ENCODE measurements at places on chromosomes 1 and 21.
A peak's percentile ranks its signal among the peaks of the same experiment; 100 is the strongest.

GRCh38 chr1:214066936-214067335, 79.2 kb downstream of the PROX1 start:
- no peak for DNase-seq

- DNase-seq = no peak
Measured at GRCh38 chr1:119364640-119365039, 3.9 kb upstream of the HAO2 start.

DNA sequence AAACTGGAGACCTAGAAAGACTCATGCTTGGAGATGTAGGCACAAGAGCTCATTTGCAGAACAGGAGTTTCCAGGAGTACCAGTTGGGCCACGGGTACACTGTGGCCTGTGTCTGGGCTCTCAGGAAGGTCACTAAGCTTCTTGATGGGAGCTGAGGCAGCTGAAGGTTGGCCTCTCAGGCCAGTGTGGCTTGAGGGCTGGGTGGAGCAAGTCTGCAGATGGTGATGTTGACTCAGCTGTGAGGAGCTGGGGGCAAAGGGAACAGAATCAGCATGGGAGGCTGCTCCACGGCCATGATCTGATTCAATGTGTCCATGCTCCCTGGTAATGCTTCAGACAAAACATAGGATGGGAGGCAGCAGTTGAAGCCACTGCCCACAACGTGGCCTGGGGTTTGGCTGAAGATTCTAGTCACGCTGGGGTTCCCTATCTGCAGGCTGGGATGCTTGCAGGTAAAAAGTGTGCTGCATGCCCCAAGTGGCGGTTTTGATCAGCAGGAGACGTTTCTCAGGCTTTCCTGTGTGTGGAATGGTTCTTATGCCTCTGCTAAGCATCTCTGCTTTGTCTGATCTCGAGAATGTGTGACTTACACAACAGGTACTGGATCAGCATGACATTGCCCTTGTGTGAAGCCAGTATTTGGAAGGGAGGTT, 15.4 kb upstream of the TENT5C start:
- DNase-seq = no peak

DNA sequence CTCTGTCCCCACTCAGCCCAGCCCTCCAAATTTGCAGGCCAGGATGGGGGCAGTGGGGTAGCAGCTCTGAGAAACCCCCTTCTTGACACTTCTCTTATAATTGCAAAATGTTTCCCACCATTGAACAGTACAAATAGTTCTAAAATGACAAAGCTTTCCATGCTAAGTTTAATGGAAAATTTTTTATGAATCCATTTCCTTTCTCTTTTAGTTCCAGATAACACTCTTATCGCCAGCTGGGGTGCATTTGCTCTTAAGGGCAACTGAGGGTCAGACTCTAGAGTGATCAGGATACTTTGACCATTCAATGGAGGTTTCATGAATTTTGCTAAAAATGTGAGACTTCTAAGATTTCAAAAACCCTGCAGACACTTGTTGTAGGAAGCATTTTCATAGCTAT, 29.9 kb downstream of the PIK3C2B start:
- DNase-seq = no peak

- DNase-seq = no peak
Measured at GRCh38 chr1:39272027-39272797, 67.7 kb downstream of the MACF1 start.

GRCh38 chr21:46179708-46180078, 4.6 kb downstream of the SPATC1L start:
- DNase-seq = no peak

- DNase-seq = no peak
Measured at GRCh38 chr1:244414543-244414942, 37.2 kb downstream of the ADSS2 start.

DNA sequence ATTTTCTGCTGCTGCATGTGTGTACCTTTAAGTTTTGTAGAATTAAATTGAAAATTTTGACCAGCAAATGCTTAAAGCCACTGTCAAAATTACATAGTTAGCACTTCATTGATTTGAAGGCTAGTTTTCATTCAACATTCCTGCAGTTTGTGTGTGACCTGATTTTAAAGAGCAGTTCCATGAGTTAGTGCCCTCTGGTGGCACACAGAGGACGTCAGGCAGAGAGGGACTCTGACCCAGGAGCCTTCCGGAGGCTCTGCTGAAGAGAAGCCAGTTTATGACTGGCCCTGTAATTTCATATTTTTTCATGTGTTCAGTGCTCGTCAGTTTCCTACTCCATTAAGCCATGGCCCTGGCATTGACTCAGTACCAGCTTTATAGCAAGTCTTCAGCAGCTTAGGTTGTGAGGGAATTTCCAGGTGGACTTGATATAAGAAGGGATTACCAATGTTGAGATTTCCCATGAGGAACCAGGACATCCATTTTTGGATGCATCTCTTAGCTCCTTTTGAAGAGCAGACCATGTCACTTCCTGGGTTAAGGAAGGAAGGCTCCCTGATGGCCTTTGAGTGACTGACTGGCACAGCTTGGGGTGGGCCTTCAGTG, 104.7 kb downstream of the CAMTA1 start:
- peak; percentile 23 for DNase-seq

- no peak for DNase-seq
Measured at GRCh38 chr1:97570691-97571090, 350.1 kb downstream of the DPYD start.

DNA sequence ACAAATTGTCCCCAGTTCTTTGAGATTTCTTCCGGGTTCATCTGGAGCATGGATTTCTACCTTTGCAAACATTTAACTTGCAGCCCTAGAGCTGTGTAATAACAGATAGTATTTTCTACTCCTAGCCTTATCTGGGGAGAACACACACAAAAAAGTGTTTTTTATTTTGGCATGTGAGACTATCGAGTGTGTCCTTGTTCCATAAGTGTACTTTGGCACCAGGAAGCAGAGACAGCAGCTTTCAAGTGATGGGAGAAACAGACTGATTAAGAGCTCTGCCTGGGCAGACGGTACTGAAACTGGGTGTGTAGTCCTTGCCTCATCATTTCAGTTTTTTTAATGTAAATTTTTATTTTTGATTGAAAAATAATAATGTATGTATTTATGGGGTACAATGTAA, 297.4 kb downstream of the ST6GALNAC3 start:
- DNase-seq = no peak

DNA sequence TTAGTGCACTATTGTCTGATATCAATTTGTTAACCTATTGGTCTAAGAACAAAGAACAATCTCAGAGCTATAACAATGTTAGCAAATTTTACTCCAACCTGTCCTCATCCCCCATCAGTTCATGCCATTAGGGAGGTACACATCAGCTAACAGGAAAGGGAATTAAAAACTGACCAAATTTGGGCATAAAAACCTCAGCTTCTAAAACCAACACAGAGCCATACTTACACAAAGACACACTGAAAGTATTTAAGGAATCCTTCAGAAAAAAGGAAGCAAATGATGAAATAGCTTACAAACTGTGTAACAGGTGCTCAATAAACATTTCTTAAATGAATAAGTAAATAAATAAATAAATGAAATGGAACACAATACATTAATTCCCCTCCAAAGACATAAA, 89.2 kb downstream of the TTLL7 start:
- DNase-seq = no peak

DNA sequence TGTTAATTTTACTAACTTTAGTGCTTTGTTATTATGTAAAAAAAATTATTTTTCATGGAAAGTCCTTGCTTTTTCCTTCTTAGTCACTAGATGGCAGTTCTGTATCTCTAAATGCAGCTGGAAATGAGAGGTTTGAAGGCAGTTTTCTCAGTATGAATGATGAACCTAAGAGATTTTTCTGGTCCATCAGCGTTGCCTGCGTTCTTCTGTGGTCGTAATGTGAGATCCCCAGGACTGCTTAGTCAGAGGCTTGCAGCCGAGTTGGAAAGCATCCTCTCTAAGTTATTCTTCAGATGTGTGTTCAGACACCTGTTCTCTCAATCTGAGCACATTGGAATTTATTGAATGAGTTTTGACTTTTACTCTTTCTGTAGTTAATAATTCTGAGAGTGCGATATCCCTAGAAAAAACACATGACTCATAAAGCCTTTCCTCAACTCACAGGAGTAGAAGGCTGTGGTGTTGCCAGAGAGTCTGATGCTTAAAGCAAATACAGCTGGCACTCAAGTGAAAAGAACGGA, 99.3 kb downstream of the FMN2 start:
- peak; percentile 71 for DNase-seq

DNA sequence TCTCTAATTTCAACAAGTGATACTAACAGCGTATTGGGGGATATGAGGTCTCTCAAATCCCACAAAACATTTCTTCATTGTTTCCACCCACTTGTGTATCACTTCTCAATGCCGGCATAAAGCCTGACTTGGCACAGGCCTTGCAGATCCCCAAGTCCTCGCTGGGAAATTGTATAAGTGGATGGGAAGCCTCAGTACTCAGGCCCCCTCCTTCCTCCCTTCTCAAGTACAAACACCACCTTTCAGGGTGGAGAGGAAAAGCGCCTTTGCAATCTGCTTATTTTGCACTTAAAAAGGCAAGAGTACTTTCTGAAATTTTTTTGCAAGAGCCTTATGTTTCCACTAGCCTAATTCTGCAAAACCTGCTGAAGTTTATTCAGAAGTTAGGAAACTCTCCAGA, 25.8 kb upstream of the KLHDC8A start:
- DNase-seq = no peak

DNA sequence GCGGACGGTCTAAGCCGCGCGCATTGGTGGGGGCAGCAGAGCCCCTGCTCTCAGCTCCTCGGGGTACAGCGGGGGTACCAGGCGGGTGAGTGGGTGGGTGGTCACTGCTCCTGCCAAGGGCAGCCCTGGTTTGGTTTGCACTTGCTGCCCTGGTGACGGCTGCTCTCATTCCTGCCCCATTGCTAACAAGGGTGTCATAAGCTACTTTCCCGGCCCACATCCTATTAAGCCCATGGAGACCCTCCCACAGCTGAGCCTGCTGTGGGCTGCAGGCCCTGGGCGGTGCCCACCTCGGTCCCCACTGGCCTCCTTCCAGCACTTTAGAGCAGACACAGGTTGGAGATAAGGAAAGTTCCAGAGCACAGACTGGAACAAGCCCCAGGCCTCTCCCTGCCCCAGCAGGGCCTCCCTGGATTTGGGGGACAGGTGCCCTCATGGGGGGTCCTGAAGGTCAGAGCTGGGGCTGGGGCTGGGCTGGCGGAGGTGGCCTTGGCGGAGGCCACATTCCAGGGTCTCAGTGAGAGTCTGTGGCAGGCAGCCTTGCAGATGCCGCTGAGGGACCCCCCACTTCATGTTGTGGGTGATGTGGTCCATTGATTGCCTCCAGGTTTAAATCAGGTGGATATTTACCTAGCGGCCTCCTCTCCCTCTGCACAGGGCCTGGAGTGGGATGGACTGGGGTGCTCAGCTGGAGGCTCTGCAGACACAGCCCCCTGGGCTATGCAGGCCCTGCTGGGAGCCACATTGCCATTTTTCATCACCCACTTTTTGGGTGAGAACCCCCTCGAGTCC, 27.0 kb downstream of the COL18A1 start:
- DNase-seq = no peak

GRCh38 chr1:216606047-216606637, 117.1 kb downstream of the ESRRG start:
- DNase-seq = no peak

GRCh38 chr21:15139898-15140297, 75.1 kb upstream of the NRIP1 start:
- DNase-seq = no peak

DNA sequence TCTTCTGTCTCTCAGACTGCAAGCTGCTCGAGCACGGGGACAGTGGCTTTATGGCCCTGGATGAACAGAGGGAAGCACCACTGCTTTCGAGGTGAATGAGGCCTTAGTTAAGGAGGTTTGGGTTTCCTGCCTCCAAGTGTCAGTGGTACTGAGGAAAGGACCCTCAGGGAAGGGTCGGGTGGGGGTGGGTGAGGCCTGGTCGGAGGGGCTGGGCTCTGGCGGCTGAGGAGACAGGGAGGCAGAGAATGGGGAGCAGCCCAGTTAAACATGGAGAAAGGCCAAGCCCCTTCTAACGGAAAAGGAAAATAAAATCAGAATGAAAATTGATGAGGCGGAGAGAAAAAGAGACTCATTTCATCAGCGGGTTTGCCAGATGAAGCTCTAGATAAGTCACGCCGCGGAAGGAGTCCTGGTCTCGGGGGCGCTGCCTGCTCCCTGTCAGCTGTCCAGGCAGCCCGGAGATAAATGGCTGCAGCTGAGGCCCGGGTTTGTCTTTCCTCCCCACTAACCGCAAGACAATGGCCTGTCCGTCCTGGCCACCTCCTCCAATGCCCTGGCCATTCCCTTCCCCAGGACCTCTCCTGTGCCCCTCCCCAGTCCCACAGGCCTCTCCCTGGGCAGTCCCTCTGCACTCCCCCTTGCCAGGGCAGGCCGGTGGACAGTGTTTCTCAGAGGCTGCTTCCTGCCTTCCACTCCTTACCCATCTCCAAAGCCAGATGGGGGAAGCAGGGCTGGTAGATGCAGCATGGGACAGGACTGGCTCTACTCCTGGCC, 55.2 kb downstream of the LRRN2 start:
- DNase-seq = no peak

DNA sequence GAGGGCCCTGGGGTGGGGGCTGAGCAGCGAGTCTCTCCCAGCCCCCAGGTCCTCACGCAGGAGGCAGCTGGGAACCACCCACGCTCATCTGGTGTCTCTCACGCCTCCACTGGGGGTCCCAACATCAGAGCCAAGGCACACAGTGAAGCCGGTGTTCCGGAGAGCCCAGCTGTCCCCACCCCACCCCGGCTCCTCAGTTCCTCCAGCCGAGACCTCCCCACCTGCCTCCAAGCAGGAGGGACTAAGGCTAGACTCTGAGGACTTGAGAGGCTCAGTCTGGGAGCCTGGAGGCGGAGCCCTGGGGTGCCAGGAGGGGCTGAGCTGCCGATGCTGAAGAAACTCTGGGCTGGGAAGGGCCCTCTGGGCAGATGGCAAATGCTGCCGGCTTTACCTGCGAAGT, 1.6 kb upstream of the HPCA start:
- no peak for DNase-seq

- no peak for DNase-seq
Measured at GRCh38 chr1:36725151-36725550, 242.4 kb upstream of the CSF3R start.

GRCh38 chr21:41769111-41769510, 2.3 kb upstream of the RIPK4 start:
- no peak for DNase-seq

DNA sequence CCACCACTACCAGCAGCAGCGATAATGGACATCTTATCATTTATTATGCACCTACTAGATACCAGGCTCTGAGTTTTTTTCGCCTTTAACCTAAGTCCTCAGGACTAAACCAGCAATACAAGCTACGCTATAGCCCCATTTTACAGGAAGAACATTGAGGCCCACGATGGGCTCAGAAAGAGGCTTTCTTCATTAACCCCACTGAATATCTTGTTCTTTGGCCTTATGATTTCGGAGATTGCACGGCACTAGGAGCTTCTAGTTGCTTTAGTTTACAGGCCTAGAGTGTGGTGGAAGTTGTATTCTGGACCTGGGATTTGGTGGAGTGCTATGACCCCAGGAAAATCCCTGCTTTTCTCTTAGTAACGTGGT, 1.5 kb downstream of the SESN2 start:
- no peak for DNase-seq

- DNase-seq = no peak
Measured at GRCh38 chr21:30726726-30727125, 8.1 kb upstream of the KRTAP21-3 start.

GRCh38 chr1:59417406-59417805, 120.5 kb downstream of the FGGY start:
- no peak for DNase-seq

Measured in HS-27A (cell line).